Osteoblast (primary cell): ENCODE measurements at places on chromosomes 3 and 15. TPM values are rescaled to one million over a fixed set of nuclear protein-coding genes. Genes with fewer than 3 reads are reported as not detected.

DNA sequence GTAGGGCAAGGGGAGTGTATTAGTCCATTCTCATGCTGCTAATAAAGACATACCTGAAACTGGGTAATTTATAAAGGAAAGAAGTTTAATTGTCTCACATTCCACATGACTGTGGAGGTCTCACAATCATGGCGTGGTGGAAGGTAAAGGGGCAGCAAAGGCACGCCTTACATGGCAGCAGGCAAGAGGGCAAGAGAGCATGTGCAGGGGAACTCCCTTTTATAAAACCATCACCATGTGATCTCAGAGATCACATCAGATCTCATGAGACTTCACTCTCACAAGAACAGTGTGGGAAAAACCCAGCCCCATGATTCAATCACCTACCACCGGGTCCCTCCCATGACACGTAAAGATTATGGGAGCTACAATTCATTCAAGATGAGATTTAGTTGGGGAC is 41.4 kb downstream of the SUMF1 start:
- no peaks in the 10 kb centered on the region for H3K36me3 ChIP-seq
- peak overlapping the region; percentile 80 for H3K27ac ChIP-seq
- H3K27me3 ChIP-seq, result no peaks in the 10 kb centered on the region
- H3K4me1 ChIP-seq, result peaks cover 30% of the 10 kb centered on the region
- no peak for DNase-seq

DNA sequence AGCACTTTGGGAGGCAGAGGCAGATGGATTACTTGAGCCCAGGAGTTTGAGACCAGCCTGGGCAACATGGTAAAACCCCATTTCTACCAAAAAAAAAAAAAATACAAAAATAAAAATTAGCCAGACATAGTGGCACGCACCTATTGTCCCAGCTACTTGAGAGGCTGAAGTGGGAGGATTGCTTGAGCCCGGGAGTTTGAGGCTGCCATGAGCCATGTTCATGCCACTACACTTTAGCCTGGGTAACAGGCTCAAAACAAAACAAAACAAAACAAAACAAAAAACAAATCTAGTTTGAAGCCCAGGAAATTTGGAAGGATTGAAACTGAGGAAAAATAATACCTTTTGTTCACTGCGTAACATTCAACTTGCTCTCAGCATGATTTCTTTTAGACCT is 16.6 kb downstream of the TMOD3 start:
- no peaks in the 10 kb centered on the region for H3K36me3 ChIP-seq
- H3K4me1 ChIP-seq, result peaks cover 40% of the 10 kb centered on the region
- peak overlapping the region; percentile 62 for H3K27ac ChIP-seq
- no peak for DNase-seq

- no peak for DNase-seq
- H3K4me1 ChIP-seq, result no peaks in the 10 kb centered on the region
- H3K4me3 ChIP-seq, result peak overlapping the region; percentile 50
These were observed 14.9 kb downstream of the SOX2 start for GRCh38 chr3:181726351-181727330.

The RLBP1 gene
- total RNA-seq, result under 0.01 TPM in 2 replicates
